Epithelial cell of prostate (primary cell): ENCODE measurements at places on chromosomes 7 and 10.

GRCh38 chr7:81469869-81470723 lies 299.8 kb downstream of the HGF start:
- no peak for DNase-seq

GRCh38 chr7:130207642-130208041 lies at the start of gene SSMEM1:
SSMEM1 (plus strand) TSS chr7:130207860; CDS start chr7:130207911, 51 bp downstream.
- peak; percentile 37 for DNase-seq

- DNase-seq = no peak
Observed at GRCh38 chr7:84780158-84781124, 406.4 kb downstream of the SEMA3D start.

GRCh38 chr10:119025336-119025735 lies 4.2 kb upstream of the NANOS1 start:
- no peak for DNase-seq

GRCh38 chr10:34343764-34344163 lies 471.3 kb downstream of the PARD3 start:
- peak; percentile 5 for DNase-seq
